ENCODE measurements at places on chromosomes 2 and 18.

- no peak for DNase-seq
Observed at GRCh38 chr2:99602476-99602875, 112.7 kb upstream of the REV1 start.

DNA sequence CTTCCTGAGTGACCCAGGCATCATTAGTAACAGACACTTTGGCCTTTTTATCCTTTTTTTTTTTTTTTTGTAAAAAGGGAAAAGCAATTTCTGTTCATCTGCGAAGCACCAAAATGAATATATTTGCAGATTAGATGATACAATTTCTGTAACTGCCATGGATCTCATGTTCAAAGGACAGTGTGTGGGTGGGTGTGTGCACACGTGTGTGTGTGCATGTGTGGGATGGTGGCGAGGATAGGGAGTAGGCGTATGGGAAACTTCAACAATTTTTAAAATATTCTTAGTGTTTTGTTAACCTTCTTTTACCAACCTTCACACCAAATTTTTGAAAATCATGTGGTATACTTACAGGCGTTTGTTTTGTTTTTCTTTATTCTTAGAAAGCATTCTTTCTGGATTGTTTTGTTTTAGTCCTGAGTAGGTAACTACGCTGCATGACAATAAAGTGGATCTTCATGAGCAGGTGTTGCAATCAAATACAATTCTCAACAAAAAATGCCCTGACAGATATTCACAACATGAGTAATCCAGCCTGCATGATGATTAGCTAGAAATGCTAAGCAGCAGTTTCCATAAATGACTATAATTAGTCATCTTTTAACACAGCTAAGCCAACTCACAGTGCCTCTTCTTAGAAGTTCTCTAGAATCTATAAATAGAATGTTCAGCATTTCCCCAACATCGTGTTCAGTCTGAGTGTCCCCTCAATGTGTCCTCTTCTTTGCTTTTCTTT, 53.5 kb upstream of the RMDN2 start:
- DNase-seq, result no peak

DNA sequence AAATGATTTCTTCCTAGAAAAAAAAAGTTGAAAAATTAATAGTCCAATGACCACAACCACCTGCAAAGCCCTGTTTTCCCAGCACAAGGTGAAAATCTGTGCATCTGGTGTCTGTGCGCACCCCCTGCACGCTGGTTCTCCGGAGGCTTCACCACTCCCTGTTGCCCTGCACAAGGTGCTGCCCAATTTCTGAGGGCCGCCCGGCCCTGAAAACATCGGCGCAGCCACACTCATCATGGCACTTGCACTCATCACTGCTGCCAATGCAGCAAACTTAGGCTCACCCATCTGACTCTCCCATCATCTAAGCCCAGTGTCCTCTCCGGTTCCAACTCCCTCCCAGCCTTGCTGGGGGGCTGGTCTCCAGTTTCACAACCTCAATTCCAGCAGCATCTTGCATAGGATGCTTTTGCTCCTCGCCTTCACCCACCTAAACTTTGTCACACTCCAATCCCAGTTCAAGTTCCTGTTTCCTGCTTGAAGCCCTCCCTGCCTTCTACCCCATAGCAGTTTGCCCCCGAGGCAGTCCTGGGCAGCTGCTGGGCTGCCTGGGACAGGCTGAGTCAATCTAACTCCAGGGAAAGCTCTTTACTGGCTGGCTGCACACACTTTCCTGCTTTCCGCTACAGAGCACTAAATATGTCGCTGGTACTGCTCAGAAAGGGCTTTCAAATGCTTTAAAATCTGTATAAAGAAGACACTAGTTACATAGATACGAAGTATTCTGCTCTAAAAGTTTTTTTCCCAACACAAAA, 522.5 kb upstream of the ID2 start:
- DNase-seq, result no peak

DNA sequence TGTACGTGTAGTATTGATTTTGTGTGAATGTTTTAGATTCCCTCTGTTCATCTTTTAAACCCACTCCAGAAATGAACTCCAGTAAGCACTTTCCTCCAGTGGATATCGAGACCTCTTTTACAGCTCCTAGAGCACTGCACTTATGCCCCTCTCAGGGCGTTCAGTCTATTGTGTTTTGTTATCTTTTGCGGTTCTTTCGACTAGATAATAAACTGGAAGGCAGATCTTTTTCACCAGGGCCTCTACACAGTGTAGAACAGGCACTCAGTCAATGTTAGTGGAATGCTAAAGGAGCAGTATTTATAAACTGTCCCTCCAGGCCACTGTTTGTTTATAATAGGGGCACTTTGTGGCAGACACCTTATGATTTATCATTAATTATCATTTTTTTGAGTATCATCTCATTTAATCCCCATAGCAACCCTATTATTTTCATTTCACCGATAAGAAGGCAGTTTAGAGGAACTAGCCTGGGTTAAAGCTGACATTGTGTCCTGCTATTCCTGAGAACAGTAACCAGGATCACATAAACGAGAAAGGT, 742 bp upstream of the SOS1 start:
- DNase-seq, result no peak

Data from T-helper 1 cell (primary cell).